ENCODE measurements at places on chromosomes 3 and 15.

DNA sequence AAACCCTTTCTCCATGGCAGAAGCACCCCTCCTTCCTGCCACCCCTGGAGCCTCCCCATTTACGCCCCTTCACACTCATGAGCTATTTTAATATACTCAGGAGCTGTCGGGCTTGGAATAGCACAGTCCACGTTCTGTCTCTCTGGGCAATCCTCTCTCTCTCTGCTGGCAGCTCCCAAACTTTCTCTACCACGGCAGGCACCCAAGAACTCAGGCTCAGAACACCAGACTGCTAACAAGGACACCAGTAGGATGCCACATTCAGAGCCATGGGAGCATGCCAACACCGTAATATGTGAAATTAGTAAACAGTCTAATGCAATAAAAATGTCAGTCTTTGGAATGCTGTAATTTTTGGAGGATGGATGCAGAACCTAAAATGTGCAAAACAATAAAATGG is 19.3 kb downstream of the TNFAIP8L3 start:
- no peak for DNase-seq

DNA sequence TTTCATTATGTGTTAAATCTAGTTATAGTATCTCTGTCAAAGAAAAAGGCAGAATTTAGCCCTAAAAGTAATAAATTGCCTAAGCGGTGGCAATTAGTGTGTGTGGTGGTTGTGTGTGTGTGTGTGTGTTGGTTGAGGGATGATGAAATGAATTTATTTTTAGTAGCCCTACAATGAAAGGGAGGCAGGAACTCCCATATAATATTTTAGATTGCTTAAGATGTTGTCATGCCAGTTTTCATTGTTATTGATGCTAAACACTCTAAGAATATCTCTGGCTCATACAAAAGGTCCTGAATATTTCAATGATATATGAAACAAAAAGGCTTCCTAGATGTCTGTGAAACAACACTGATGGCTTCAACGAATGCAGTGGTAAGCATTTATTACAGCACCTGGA is 140.6 kb upstream of the TBC1D5 start:
- DNase-seq, result no peak

- DNase-seq, result no peak
These were observed 369.6 kb upstream of the RORA start for GRCh38 chr15:61598655-61599054.

DNA sequence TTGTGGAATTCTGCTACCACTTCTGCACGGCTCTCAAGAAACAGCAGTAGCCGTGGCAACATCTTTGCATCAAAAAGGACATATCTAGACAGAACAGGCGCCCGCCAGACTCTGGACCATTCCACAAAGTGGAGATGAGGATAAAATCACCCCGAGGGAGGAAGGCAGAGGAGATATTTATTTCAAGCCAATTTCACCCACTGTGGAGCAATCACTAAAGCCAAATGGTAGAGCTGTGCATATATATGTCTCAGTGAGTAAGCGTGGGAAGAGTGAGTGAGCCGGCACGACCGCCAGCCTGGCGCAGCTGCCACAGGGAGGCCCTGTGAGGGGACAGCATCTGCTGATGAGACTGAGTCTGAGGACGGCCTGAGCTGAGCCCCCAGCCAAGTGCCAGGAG is 111.3 kb downstream of the MEGF11 start:
- no peak for DNase-seq

- no peak for DNase-seq
These were observed 25.3 kb downstream of the CSPG5 start for GRCh38 chr3:47553407-47553806.

DNA sequence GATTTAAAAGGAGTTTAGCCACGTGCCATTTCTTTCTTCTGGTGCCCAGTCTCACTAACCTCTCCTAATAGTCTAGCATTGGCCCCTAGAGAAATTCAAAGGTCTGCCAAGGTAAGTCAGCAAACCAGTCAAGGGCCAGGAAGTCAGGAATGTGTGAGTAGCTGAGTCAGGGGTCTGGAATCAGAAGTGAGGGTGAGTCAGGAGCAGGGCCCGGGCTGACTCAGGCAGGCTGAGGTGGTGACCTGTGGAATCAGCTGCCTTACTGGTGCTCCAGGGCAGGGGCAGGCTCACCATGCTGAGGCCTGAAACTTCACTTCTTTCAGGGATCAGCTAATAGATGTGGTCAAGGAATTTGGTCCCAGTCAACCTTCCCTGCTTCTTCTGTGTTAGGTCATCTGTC is 105.8 kb upstream of the MYZAP start:
- DNase-seq, result no peak

DNA sequence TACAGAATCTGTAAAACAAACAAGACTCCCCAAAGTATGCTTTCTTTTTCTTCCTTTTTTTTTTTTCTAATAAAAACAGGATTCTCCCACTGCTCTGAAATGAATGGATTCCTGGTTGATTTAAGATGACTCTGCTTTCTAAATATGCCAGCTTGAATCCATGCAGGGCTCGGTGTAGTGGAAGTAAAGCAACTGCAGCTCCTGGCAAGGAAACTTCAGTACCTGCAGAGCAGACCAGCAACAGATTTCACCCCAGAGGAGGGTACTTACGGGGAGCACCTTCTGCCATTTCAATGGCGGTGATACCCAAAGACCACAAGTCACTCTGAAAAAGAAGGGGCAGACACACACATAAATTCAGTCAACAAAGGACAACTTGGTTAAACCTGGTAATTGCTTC is 150.5 kb upstream of the SLC2A2 start:
- no peak for DNase-seq

DNA sequence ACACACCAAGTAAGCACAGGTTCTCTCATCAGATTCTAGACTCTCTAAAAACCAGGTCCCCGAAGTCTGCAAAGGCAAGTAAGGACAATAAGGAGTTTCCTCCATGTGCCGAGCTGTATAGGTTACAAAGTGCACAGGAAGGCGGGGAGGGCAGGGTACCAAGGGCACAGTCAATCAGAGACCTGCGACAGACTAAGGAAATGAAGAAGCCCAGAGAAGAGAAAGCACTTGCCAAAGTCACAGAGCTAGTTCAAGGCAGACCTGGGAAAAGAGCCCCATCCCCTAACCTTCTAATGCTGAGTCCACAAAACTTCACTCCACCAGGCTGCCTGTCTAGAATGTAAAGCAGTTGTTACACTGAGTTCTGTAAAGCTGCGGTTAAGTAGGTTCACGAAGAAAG is 1.7 kb downstream of the SEC13 start:
- DNase-seq, result no peak

- no peak for DNase-seq
These were observed 782.4 kb upstream of the CFAP20DC start for GRCh38 chr3:59832241-59832640.

DNA sequence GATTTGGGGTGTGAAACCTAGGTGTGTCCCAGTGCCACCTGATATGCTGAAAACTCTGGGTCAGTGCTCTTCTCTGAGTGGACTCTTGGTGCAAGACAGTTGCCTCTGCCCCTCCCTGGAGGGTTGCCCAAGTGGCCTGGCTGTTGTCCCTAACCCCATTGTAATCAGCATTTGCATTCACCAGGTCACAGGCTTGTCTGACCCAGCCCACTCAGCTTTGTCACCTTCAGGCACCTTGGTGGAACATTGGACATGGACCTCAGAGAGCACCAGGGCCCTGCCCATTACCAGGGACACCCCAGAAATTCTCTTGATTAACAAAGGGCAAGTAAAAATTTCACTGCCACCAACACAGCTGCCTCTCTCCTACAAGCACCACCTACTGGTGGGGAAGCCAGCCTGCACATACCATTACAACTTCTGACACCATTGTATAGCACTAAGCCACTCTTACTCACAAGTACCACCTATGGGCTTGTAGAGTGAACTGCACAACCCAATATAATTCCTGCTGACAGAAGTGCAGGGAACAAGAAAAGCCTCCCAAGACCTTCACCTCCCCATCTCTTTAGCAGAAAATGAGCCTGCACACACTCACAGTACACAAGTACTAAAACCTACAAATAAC is 324.6 kb downstream of the EPHA6 start:
- DNase-seq, result no peak

GRCh38 chr3:46626039-46626438 is 13.7 kb downstream of the FAM240A start:
- no peak for DNase-seq

GRCh38 chr3:36095238-36095637 is 285.1 kb upstream of the STAC start:
- no peak for DNase-seq

DNA sequence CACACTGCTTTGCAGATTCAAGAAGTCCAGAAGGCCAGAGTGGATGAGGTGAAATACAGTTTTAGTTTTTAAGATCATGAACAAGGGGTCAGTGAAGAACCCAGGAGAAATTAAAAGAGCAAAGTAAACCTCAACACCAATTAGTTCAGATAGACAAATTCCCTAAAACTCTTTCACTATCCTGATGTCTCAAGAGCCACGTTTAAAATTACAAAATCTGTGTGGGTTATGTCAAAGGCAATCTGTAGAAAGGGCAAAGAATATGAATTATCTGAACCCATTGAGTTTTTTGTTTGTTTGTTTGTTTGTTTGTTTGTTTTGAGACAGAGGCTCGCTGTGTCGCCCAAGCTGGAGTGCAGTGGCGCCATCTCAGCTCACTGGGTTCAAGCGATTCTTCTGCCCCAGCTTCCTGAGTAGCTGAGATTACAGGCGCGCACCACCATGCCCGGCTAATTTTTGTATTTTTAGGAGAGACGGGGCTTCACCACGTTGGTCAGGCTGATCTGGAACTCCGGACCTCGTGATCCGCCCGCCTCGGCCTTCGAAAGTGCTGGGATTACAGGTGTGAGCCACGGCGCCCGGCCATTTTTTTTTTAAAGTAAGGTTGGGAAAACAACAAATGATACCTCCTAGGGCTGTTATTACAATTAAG is 32.1 kb upstream of the ST3GAL6 start:
- DNase-seq, result no peak

- DNase-seq, result no peak
These were observed 59.6 kb upstream of the FRMD4B start for GRCh38 chr3:69445498-69445897.

GRCh38 chr3:99970198-99970597 is 144.1 kb downstream of the FILIP1L start:
- DNase-seq, result no peak

DNA sequence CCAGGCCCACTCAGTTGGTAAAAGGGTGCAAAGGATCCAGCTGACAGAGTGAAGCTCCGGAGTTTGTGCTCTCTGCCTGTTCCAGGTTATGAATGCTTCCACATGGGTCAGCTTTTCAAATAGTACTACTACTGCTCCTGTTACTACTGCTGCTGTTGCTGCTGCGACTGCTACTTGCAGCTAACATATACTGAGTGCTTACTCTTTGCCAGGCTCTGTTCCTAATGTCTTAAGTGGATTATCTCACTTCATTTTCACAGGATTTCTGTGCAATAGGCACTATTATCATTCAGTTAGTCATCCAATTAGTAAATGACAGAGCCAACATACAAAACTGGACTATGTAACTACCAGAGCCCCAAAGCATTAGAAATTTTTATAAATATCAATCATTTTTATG is 106.5 kb downstream of the IQCH start:
- DNase-seq, result no peak

GRCh38 chr3:38542401-38543298 is 46.5 kb downstream of the EXOG start:
- no peak for DNase-seq

GRCh38 chr3:41572092-41572491 is 372.8 kb downstream of the CTNNB1 start:
- DNase-seq, result no peak

- no peak for DNase-seq
These were observed 174.6 kb upstream of the TBL1XR1 start for GRCh38 chr3:177371888-177372287.

GRCh38 chr3:117171124-117171523 is 461.5 kb downstream of the TUSC7 start:
- DNase-seq, result no peak

DNA sequence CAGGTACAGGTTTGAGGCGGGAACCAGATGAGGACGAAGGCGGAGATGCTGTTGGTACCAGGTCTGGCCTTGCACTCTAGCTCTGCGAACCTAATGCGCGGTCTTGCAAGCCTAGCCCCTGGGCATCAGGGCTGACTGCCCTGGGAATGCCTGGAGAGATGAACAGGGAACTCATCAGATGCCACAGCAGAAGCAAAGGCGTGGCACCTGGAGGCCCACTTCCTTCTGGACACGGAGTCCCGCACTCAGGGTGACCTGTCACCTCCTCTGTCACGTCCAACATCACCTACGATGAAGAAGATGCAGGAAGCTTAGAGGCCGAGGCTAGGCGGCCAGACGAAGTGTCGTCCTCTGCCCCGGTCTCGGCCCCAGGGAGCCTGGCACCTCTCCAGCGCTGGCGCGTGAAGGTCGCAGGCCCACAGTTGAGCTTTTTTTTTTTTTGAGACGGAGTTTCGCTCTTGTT is 9.4 kb downstream of the RPLP1 start:
- no peak for DNase-seq

DNA sequence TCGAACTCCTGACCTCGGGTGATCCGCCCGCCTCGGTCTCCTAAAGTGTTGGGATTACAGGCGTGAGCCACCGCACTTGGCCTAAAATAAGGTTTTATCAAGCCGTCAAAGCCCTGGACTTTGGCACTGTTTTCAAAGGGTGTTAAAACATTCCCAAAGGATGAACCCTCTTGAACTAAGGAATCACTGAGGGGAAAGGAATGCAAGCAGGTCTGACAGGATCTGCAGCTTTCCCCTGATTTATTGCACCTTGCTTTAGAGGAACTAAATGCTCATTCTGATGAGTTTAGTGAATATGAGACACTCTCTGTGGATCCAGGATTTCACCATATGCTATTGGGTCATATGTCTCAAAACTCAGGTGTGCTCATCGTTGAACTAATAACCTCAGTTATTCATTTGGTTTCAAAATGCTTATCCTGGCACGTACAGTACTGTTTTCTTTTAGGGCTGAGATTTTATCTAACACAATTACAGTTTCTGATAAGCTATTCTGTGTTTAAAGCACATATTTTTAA is 63.0 kb upstream of the TSC22D2 start:
- no peak for DNase-seq
